Uterus (tissue), 4 donors: ENCODE measurements at places on chromosomes 2 and 18. TPM values are rescaled to one million over a fixed set of nuclear protein-coding genes. Genes with fewer than 3 reads are reported as not detected.

SLC38A11 gene
- total RNA-seq = 2.2 TPM

REG3G gene
- not detected for total RNA-seq

IL1R1 gene
- 94.9 TPM for total RNA-seq

GCG gene
- not detected for total RNA-seq

- DNase-seq = no peak
Observed at GRCh38 chr2:177195194-177195593, 17.4 kb upstream of the HNRNPA3 start.

DNA sequence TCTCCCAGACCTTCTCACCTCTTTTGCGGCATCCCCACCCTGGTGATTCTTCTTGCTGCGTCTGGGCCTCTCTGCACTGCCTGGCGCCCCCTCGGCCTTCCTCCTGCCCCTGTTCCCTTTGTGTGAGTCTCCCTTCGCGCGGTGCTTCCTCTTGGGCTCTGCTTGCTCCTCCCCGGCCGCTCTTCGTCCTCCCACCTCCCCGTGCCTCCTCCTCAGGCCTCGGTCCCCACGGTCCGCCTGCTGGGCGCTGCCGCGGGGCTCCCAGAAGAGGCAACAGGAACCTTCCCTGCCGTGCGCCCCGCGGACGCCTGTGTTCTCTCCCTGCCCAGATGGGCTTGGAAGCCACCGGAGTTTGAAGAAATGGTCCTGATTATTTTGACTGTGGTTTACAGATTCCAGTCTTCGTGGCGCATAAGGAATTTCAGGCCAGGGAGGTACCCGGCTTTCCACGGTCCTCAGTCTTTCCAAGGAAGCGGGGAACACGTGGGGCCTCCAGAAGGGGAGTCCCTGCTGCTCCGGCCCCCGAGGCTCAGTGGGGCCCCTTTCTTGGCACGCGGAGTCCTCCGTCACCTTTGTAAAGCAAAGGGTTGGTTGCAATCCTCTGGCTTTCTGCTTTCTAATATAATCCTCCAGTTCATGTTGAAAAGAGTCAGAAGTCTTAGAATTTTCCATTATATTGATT, 13.1 kb downstream of the RNU2-63P start:
- DNase-seq = no peak

DNA sequence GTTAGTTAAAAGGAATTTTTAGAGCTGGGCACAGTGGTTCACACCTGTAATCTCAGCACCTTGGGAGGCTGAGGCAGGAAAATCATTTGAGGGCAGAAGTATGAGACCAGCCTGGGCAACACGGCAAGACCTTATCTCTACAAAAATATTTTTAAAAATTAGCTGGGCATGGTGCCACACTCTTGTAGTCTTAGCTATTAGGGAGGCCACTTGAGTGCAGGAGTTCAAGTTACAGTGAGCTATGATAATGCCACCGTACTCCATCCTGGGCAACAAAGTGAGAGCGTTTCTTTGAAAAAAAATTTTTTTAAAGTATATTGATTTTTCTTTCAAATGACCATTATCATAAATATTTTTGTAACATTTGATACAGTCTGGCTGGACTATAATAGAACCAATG, 93.6 kb upstream of the FAM117B start:
- DNase-seq = no peak

DNA sequence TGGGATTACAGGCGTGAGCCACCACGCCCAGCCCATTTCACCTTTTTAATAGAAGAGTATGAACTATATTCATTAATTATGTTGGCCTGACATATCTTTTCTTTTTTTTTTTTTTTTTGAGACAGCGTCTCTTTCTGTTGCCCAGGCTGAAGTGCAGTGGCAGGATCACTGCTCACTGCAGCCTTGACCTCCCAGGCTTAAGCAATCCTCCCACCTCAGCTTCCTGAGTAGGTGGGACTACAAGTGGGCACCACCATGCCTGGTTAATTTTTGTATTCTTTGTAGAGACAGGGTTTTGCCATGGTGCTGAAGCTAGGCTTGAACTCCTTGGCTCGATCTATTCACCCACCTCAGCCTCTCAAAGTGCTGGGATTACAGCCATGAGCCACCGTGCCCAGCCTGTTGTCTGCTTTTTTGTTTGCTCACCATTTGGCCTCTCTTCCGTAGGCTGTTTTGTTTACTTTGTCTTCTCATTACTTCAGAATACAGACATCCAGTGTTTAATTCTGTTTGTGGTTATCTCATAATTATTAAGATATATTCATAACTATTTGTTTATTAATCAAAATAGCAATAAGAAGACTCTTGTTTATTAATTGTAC, 16.3 kb upstream of the CDH2 start:
- DNase-seq = no peak

- DNase-seq = no peak
Observed at GRCh38 chr18:37408676-37409265, 156.8 kb downstream of the CELF4 start.

DNA sequence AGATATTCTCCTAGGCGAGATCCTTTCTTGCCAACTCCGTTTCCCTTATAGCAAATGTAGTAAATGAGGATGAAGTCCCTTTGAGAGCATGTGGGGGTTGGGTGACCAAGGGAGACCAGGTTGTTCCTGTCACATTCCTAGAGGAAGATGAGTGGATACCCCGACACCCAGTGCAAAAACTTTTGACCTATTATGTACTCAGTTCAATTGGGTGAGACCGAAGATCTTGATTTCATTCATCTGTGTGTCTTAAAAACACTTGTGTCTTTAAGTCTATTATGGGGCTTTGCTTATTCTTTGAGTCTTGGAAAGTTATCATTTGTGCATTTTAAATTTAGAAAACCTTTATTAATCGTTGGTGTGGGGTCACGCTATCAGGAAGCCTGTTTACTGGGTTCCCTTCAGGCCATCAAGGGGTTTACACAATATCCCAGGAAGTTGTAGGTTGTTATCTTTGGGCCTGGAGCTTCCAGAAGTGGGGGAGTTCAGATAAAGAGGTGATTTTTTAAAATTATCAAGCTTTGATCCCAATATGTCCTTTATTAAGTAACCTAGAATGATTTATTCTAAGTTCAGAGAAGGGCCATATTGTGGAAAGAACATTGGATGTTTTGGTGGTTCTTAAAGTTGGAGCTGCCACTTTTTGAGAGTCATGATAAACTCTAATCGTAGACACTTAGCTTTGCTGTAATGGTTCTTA, 2.8 kb downstream of the RHOB start:
- no peak for DNase-seq

DNA sequence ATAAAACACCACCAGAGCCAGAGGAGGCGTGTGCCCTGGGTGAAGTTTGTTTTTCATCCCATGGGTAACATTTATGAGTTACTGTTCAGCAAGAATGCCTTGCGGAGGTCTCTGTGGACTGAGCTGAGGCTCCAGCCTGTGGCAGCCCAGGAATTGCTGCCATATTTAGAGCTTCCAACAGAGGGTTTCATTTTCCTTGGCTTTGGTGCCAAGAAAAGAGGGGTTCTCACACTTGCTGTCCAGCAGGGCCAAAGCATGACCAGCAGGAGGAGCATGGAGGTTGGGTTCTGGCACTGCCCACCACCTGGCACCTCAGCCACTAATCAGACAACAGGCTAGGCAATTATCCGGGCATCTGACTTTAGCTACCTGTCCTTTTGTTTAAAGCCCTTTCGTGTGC, 36.7 kb downstream of the EPAS1 start:
- DNase-seq = no peak

DNA sequence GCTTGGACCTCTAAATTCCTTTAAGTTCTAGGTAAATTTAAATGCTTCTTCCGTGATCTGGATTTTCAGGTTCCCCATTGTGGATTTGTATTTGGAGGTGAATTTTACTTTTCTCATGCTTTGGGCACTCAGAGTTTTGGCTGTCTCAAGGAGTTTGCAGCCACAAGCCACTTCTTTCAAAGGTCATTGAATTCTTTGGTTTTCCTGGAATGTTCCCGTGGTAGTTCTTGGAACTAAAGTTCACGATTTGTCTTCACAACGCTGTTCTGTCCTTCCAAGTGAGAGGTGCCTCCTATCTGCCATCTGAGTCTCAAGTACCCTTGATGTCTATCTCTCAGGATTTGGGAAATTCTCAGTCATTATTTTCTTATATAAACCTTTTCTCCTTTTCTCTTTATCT, 1438.7 kb upstream of the ZEB2 start:
- no peak for DNase-seq

DNA sequence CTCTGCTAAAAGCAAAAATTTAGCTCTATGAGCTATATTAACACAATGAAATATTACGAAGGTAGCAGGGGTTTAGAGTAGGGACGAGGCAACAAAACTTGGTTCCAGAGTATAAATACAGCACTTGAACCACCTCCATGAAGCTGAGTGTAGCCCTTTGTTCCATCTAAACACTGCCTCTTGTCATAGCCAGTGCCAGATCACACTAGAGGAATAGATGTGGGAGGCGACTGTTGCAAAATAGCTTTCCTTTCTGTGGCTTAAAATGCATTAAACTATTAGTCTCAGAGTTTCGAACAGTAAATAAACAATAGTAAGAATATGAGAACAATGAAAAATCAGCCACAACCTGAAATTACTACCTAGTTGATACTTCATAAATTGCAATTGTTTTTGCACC, 29.8 kb downstream of the PIEZO2 start:
- no peak for DNase-seq

- DNase-seq = no peak
Observed at GRCh38 chr2:24328010-24328409, 32.3 kb downstream of the ITSN2 start.

- DNase-seq = no peak
Observed at GRCh38 chr2:224555823-224556366, 29.3 kb downstream of the CUL3 start.

DNA sequence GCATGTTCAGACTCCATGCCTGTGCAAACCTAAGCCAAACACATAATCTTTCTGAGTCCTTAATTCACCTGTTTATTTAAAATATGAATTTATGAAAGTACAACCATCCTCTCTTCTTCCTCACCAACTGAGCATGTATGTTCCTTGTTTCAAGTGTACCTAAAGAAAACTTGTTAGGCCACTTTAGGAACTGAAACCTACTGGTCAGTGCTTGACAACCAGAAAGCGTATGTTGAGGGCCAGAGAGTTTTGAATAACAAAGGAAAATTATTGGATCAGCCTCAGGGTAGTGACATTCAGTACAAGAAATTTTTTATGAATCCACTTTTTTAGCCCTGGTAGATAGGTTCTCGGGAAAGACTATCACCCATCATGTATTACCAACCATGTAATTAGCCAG, 847.6 kb upstream of the CELF4 start:
- DNase-seq = no peak

DNA sequence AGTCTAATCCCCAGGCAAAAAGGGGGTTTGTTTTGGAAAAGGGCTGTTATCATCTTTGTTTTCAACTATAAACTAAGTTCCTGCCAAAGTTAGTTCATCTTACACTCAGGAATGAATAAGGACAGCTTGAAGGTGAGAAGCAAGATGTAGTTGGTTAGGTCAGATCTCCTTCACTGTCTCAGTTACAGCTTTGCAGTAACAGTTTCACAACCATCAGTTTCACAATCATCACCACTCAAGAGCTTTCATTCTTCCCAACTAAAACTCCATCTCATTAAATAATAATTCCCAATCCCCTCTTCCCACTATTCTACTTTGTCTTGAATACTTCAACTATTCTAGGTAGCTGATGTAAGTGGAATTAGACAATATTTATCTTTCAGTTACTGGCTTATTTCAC, 200.9 kb downstream of the NYAP2 start:
- DNase-seq = no peak

GRCh38 chr2:138121666-138122661, 157.7 kb downstream of the HNMT start:
- no peak for DNase-seq
